ENCODE measurements at places on chromosomes 12 and 14.

DNA sequence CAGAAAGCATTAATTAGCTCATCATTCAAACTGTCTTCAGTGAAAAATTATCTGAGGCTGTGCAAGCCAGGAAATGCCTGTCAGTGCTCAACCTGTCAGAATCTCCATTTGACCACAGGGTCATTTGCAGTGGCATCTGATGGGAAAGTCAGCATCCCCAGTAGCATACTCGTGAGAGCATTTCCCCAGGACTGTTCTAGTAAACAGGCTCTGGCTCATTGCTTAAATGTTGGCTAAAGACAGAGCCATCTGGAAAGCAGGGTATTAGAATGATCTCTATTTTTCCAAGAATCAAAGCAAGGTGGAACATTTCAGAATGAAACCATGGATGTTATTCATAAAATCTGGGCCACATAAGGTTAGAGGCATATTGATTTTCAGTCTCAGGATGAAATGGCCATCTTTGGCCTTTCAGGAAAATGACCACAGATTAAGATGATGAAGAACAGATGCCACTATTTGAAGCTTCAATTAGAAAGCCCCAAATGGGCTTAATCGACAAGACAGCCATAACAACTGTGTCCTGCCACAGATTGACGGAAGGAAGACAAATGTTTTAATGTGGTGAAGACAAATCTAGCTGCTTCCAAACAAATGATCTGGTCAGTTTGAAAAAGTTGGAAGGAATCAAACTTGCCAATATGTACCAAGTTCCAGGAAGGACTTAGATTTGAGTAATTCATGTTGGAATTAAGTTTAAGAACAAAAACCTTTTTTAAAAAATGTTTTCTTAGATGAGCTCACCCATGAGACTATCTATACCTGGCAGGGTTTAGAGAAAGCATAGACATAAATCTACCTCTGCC lies 94.0 kb upstream of the FAR2 start:
- no peak for DNase-seq

GRCh38 chr12:46770501-46771183 lies 55.2 kb downstream of the SLC38A4 start:
- no peak for DNase-seq

DNA sequence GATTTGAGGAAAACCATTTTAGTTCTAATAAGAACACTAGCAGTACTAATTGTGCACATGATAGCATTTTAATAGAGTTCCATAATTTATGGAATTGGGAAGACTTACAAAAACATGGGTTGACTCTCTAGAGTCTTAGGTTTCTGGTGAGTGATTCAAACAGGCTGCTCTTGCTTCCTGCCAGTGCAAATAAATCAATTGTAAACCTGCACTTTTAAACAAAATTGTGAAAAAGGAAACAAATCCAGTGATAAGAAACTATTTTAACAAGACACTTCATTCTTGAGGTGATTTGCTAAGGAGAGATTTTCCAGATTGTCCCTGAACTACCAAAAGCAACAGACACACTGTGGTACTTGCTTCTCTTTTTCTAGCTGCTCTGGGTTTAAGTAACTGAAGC lies 112.2 kb downstream of the CACNA1C start:
- no peak for DNase-seq

- no peak for DNase-seq
Observed at GRCh38 chr12:3882896-3883564, 9.8 kb upstream of the PARP11 start.

- DNase-seq, result no peak
Observed at GRCh38 chr12:85775091-85775490, 61.1 kb downstream of the RASSF9 start.

DNA sequence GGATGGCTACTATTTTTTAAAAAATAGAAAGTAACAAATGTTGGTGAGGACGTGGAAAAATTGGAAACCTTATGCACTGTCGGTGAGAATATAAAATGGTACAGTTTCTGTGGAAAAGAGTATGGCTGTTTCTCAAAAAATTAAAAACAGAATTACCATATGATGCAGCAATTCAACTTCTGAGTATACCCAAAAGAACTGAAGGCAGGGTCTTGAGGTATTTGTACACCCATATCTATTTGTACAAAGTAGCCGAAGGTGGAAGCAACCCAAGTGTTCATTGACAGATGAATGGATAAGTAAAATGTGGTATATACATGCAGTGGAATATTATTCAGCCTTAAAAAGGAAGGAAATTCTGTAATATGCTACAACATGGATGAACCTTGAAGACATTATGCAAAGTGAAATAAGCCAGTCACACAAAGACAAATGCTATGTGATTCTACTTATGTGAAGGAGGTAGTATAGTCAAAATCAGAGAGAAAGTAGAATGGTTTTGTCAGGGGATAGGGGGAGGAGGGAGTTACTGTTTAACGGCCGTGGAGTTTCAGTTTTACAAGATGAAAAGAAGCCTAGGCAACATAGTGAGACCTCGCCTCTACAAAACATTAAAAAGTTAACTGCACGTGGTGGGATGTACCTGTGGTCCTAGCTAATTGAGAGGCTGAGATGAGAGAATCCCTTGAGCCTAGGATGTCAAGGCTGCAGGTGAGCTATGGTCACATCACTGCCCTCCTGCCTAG lies 38.4 kb upstream of the CCT2 start:
- DNase-seq, result no peak

DNA sequence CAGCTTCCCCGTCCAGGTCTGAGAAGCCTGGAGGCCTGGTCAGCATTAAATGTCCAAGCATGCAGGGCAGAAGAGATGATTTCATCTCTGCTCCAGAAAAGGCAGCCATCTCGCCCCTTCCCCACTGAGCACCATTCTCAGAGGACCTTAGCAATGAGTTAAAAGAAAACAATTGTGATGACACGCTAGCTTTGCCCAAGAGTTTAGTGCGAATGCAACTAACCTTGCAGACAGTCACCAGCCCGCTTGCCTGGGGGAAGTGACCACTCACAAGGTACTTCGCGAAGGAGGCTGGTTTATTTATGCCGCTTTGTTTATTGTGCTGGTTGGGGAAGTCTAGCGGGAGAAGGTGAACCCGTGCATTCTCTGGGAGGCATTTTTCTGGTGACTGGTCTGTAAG lies 170.7 kb downstream of the RBM19 start:
- no peak for DNase-seq

DNA sequence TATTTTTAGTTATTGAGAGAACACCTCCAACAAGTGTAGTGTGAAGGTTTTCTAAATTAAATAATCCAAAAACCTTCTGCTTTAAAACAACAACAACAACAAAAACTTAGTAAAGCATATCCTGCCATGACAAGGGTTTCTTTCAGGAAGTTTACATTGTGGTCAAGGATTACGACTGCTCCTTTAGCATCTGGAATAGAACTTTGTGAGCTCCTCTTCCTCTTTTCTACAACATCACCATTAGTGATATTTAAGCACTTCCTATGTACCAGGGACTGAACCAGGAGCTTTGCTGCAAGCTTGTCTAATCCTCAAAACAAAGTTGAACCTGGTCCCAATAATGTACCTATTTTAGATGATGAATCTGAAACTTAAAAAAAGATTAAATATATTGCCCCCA lies 315.4 kb upstream of the KITLG start:
- no peak for DNase-seq
